ENCODE measurements at places on chromosomes 6 and 20.

GRCh38 chr6:107140581-107140980 lies 25.3 kb upstream of the BEND3 start:
- no peak for DNase-seq

DNA sequence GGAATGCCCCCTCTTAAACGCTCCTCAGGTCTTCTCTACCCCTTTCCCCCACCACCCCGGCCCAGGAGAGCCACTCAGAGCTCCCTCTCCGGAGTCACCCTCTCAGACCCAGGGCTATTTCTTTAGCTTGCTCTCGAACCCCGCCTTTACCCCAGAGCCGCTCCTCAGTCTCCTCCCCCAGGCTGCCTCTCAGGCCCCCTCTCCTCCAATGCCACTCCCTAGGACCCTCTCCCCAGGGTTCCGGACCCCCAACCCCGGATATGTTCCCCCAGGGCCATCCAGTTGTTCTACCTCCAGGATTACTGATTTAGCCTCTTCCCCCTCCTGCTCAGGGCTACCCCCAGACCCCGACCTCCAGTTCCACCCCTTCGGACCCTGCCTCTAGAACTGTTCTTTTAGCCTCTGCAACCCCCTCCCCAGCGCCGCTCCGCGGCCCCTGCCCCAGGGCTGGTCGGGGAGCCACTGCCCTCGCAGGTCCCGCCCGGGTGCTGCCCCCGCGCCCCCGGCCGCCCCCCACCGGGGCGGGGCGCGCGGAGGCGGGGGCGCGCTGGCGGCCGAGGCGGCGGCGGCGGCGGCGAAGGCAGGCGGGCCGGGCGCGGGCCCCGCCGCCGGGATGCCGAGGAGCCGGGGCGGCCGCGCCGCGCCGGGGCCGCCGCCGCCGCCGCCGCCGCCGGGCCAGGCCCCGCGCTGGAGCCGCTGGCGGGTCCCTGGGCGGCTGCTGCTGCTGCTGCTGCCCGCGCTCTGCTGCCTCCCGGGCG lies at the start of gene MMP24:
TSS of gene MMP24 (plus strand) at position 565 of the 758 bp plus-strand sequence. CDS start at position 614, 49 bp downstream.
- peak; percentile 53 for DNase-seq

GRCh38 chr6:42989923-42990322 lies 5.6 kb downstream of the PPP2R5D start:
- DNase-seq: no peak

DNA sequence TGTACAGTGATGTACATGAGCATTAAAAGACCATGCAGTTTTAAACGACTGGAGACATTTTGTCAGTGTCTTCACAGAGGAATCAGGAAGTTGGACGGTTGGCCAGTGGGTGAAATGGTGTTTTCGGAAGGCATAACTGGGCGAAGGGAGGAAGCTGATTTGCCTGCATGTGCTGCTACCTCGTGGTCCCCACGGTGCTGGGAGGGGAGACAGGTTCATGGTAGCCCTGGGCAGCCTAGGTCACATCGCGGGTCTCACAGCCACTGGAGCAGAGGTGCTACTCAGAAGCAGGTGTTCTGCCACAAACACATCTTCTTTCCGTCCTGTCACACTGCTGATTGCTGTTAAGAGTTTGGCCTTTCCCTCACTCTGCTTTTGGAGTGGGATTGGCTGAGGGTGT lies 35.2 kb downstream of the HIVEP1 start:
- peak; percentile 33 for DNase-seq

- DNase-seq: no peak
These were observed 158.1 kb downstream of the DTNBP1 start for GRCh38 chr6:15504581-15505350.

- DNase-seq: peak; percentile 43
These were observed 37.9 kb downstream of the AGPAT4 start for GRCh38 chr6:161235776-161236633.

DNA sequence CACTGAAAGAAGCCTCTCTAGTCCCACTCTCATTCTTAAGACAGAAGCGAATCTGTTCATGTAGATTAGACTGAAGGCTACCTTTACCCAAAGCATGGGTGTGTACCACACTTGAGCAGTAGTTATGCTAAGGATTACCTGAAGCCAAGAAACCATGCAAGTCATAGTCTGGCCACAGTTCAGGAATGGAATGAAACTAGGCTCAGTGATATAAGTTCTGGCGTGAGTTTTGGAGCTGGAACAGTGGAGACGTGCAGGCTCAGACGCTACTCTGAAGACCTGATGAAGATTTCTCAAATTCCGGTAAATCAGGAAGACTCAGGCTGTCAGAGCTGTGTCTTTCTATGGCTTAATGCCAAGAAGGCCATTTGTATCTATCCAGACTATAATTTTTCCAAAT lies 219.9 kb downstream of the HDGFL1 start:
- no peak for DNase-seq

- DNase-seq: no peak
These were observed 31.6 kb downstream of the WASF1 start for GRCh38 chr6:110147870-110148269.

DNA sequence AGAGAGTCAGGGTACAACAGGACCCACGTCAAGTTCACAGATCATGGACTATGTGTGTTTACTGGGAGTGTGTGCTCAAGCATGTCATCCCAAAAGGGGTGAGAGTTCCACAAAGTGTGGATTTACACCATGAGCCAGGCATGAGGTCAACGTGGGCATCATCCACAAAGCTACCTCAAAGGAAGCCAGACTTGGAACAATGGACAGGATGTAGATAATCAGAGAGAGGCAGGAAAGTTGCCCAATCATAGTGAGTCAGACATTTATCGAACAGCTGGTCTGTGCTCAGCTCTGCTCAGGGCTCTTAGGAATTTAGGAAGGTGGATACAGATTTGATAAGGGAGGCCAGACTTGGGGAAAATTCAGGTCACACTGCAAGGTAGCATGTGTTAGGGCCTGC lies 317.2 kb upstream of the CDYL start:
- DNase-seq: no peak

- no peak for DNase-seq
These were observed 65.8 kb upstream of the CD93 start for GRCh38 chr20:23151885-23152284.

GRCh38 chr20:34636648-34637047 lies 40.2 kb downstream of the PIGU start:
- DNase-seq: no peak

- DNase-seq: no peak
These were observed 168.9 kb downstream of the ID4 start for GRCh38 chr6:20006037-20006436.

GRCh38 chr6:37142050-37142614 lies 27.8 kb upstream of the PIM1 start:
- no peak for DNase-seq

GRCh38 chr6:44456070-44456965 lies 68.8 kb downstream of the CDC5L start:
- peak; percentile 71 for DNase-seq

DNA sequence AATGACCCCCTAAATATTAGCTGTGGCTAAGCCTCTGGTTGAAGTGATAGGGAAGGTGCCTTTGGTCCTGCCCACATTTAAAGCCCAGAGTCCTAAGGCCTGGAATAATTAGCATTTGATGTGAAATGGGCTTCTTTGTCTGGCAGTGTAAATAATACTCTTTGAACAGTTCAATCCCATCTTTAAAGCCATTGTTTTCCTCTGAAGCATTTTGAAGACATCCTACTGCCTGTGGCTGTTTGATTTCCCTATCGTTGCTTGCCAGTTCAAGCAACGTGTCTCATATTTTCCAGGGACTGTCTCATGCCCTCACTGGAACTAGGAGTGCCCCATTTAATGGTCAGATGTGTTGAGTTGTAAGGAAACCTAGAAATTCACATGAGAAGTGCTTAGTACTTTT lies 89.3 kb upstream of the BTN3A2 start:
- no peak for DNase-seq

DNA sequence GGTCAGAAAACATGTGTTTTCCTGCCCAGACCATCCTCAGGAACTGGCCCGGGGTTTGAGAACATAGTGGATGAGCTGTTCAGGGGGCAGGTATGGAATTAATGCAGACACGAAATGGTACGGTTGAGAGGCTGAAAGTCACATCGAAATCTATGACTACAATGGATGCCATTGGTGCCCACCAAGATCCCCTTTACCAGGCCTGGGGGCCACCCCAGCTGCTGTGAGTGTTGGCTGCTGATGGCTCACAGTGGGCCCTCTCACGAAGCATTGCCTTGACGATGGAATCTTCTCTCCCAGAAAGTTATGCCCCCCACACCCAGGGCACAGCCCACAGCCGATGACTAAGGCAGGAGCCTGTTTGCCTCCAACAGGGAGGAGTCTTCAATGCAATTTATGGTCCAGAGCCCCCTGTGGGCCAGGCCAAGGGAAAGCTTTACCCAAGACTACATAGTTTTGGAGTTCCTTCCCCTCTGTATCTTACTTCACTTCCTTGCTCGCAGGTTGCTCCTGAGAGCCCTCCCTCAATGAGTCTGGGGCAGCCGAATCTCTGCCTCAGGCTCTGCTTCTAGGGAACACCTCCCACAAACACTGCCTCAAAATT lies 92.6 kb downstream of the BFSP1 start:
- DNase-seq: no peak

GRCh38 chr6:23692184-23692583 lies 433.8 kb upstream of the NRSN1 start:
- DNase-seq: no peak

GRCh38 chr6:108438918-108439317 lies 121.8 kb upstream of the FOXO3 start:
- DNase-seq: no peak

- DNase-seq: no peak
These were observed 24.8 kb downstream of the PHF20 start for GRCh38 chr20:35796571-35796970.

DNA sequence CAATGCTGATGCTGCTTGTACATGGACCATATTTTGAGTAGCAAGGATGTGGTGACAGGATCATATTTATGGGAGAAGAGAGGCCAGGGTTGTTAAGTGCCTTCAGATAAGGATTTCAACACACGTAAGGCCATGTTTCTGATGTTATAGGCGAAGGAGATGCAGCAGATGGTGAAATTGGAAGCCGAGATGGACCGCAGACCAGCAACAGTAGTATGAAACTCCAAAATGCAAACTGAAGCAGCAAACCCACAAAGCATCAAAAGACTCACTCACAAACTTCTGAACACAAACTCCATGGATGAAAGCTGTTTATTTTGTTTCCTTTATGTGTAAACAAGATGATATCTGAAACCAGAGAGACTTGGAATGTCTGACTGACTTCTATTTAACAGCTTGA lies 35.6 kb upstream of the LAMP5 start:
- DNase-seq: no peak

GRCh38 chr20:1377984-1378734 lies 14.7 kb downstream of the FKBP1A start:
- DNase-seq: no peak

GRCh38 chr20:8875586-8875985 lies 193.3 kb upstream of the PLCB4 start:
- no peak for DNase-seq

- DNase-seq: no peak
These were observed 260.6 kb downstream of the PHACTR1 start for GRCh38 chr6:12977206-12977605.

GRCh38 chr6:122323361-122323760 lies 76.1 kb upstream of the HSF2 start:
- DNase-seq: no peak

GRCh38 chr6:3882866-3883265 lies 33.7 kb downstream of the FAM50B start:
- no peak for DNase-seq

DNA sequence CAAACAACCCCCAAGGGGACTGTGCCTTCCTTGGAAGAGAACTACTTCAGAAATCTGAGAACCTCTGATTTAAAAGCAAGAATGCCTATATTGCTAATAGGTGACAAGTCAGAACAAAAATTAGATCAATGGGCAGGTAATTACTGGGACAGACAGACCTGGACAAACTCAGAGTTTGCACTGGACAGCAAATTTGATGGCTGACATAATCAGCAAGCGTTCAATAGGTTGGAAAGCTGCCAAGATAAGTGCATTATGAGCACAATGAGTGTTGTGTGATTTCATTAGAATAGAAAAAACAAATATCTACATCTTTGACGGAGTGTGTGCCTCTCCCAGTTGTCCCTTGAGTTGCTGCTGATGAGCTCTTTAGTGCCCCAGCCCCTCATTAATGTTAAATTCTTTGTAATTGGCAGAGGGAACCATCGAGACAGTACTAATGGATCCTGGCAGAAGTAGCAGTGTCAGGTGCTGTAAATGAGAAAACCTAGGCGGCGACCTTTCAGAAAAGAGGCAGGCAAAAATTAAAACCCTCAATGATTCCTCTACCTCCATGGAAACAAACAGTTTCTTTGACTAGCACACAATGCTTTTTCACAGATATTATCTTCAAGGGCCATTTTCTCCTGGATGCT lies 116.5 kb upstream of the COL21A1 start:
- DNase-seq: no peak

DNA sequence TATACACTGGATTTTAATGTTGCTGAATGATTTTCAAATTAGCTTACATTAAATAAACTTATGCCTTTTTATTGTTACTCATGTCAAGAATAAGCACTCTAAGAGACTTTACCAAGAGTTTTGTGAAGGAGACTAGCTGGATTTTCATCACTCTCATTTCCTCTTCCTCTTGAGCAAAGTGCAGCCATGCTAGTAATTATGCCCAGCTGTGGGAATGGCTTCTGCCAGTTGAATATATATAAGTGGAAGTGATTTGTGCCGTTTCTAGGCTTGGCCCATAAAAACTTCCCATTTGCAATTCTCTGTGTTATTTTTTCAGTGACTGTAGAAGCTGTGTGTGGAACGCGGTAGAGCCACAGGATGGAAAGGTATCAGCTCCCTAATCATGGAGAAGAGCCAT lies 255.8 kb downstream of the HDGFL1 start:
- no peak for DNase-seq

DNA sequence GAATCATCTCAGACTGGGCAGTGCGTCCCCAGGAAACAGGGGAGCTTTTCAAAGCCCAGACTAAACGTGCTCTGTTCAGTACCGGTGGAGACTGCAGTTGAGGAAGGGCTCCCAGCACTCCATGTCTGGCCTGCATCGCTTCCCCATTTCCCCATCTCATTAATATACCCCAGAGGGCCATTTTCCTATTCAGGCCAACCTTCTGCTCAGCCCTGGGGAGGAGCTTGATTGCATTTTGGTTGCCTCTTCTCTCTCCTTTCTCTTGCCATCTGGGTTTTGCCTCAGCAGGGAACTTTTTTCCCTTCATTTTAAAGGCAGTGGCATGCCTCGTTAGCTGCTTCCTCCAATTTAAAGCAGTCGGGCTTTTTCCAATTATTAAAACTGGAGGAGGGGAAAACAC lies 394.3 kb upstream of the SOX4 start:
- DNase-seq: no peak
